ENCODE measurements at places on chromosomes 4 and X.

GRCh38 chr4:48570646-48571220 is 80.7 kb downstream of the ZAR1 start:
- peak; percentile 7 for DNase-seq

GRCh38 chrX:48648336-48648751 is 35.3 kb upstream of the WAS start:
- no peak for DNase-seq

- no peak for DNase-seq
Measured at GRCh38 chr4:10682397-10682796, 2.2 kb downstream of the CLNK start.

GRCh38 chr4:169070895-169071218 is 60.8 kb upstream of the CBR4 start:
- DNase-seq = no peak

DNA sequence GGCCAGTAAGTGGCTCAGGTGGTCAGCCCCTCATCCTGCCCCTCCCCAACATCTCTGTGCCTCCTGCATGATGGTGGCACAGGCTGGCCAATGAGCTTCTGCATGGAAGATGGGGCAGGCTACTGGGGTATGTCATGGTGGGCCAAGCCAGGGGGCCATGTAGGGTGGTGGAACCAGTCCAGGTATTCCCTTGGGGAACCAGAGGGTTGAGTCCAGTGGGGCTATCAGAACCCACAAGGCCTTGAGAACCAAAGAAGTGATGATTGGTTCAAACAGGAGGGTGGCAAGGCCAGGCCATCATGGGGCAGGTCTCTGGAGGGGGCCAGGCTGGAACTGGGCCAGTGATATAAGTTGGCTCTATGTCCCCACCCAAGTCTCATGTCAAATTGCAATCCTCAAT is 18.8 kb upstream of the PPP2R2C start:
- DNase-seq = no peak

- no peak for DNase-seq
Measured at GRCh38 chrX:40104630-40104984, 6.8 kb upstream of the BCOR start.

DNA sequence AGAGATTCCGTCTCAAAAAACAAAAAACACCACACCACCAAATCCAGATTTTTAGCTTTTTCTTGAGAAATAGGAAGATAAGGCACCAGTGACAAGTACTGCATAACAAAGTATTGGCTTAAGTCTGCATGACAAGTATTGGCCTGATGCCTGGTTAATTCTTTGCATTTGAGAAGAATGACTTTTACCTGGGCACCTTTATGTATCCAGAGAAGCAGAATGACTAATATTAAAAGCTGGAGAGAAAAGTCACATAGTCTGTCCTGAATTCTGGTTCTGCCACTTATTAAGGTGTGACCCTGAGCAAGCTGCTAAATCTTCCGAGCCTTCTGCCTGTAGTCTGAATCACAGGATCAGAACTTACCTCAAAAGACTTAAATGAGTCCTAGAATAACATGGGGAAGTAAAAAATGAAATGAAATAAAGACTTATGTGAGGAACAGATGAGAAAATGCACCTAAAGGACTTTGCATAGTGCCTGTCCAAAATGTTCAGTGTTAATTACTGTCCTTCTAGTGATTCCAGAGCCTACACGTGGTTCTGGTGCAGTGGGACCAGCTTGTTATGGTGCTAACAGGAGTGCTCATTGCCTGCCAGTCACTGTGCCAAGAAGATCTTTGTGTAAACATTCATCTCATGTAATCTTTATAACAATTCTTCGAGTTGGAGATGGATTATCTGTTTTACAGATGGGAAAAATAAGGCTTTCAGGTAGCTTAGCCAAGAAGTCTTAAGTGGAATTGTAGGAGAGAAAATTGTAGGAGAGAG is 31.6 kb downstream of the UGDH start:
- no peak for DNase-seq

DNA sequence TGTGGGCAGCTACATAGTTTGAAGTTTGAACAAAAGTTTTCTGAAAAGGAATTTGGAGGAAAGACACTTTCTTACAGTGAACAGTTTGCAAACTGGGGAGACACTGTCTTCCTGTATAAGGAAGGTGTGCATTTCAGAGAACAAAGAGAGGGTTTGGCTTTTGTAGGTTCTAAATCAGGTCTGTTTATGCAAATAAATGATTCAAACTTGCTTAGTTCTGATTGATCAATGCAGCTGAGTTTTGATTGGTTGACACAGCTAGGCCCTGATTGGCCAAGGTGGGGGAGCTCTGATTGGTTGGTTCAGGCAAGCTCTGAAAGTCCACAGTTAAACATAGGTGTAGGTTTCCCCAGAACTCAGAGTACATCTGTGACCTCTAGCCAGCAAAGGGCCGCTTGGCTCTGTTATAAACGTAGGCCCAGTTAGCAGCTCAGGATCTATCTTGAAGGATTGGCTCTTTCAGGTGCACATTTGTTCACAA is 63.0 kb upstream of the ENPP6 start:
- DNase-seq = no peak

- DNase-seq = no peak
Measured at GRCh38 chr4:85672116-85672515, 197.2 kb downstream of the ARHGAP24 start.

DNA sequence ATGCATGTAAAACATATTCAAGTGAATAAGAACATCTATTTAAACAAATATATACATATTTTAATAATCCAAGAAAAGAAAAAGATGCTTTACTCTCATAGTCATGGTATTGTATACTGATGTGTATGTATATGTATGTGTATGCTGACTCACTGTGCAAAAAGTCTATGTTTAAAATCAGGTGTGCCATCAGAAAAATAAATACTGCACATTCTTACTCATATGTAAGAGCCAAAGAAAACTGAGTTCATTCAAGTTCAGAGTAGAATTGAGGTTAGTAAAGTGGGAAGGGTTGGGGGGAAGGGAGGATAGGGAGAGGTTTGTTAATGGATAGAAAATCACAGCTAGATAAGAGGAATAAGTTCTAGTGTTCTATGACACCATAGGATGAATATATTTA is 403.9 kb upstream of the SMIM31 start:
- DNase-seq = no peak

GRCh38 chr4:8099981-8100464 is 58.6 kb downstream of the ABLIM2 start:
- no peak for DNase-seq

GRCh38 chrX:134999469-134999868 is 8.7 kb downstream of the SMIM10 start:
- DNase-seq = no peak

GRCh38 chrX:43998374-43998773 is 25.2 kb upstream of the NDP start:
- DNase-seq = no peak

- no peak for DNase-seq
Measured at GRCh38 chr4:99886146-99886545, 8.1 kb downstream of the LAMTOR3 start.

- no peak for DNase-seq
Measured at GRCh38 chr4:15799701-15800100, 21.6 kb downstream of the CD38 start.

DNA sequence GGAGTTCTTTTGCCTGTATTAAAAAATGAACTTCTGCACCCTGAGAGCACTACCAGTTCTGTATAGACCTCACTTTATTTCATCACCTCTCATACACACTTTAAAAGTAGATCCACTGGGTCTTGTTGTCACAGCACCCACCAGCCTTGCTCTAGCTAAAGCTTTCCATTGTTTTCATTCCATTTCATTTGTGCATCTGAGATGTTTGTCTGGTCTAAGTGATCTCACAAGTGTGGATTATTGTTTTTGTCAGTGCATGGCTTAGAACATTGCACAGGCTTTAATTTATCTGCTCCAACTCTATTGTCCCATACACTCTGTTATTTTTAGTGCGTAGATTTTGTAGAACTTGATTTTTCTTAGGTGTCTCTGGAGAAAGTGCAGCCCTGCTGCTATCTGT is 1157.5 kb upstream of the PABPC4L start:
- DNase-seq = no peak
